Stimulated activated CD8-positive, alpha-beta memory T cell treated with anti-CD3 and anti-CD28 coated beads, Interleukin-7, amount 100 ng/mL, for 1 hour (primary cell): ENCODE measurements at places on chromosomes 3 and 15.
A peak's percentile ranks its signal among the peaks of the same experiment; 100 is the strongest.

GRCh38 chr15:48406911-48407310 lies 75.7 kb downstream of the DUT start:
- DNase-seq, result no peak

DNA sequence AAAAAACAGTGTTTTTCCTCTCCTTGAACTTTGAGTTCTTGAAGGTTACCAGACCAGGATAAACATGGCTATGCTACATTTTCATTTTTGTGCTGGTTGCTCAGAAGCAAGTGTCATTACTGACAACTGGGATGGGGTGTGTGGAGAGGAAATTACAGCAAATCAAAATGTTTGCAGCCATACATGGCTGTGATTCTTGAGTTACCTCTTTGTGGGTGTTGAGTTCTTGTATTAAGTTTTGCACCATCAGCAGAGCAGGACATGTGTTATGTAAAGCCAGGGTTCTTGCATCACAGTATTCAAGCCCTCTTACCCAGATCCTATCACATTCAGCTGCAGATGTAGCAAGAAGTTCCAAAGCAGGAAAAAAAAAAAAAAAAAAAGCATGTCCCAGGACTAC lies 53.9 kb upstream of the ATOSA start:
- DNase-seq, result no peak

DNA sequence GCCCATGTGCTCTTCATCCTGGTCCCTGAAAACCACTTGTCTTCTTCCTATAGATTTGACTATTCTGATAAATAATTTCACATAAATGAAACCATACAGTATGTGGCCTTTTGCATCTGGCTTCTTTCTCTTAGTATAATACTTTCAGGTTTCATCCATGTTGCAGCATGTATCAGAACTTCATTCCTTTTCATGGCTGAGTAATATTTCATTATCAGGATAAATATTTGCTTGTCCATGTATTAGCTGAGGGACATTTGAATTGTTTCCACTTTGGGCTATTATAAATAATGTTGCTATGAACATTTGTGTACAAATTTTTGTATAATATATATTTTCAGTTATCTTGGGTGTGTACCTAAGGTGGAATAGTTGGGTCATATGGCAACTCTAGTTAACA lies 29.8 kb upstream of the AEN start:
- DNase-seq, result no peak

- no peak for DNase-seq
Measured at GRCh38 chr3:150635526-150635925, 32.4 kb downstream of the SELENOT start.

GRCh38 chr3:3053974-3054373 lies 56.2 kb downstream of the IL5RA start:
- DNase-seq, result no peak

DNA sequence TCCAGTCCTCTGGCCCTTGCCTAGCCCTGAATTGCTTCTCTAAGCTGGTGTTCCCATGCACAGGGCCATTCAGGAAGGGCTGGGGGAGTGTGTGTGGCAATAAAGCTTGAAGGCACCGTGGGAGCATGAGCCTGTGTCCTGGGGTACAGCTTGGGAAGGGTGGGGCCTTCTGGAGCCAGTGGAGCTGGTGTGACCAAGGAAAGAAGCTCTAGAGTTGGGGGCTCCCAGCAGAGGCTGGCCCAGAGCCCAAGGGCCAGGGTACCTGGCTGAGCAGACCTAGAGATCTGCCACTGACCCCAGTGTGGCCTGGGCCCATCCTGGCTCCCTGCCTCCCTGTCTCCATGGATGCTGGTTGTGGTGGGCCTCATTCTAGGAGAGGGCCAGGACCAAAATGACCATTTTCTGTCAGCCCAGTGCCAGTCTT lies 8.1 kb downstream of the ABTB1 start:
- no peak for DNase-seq

DNA sequence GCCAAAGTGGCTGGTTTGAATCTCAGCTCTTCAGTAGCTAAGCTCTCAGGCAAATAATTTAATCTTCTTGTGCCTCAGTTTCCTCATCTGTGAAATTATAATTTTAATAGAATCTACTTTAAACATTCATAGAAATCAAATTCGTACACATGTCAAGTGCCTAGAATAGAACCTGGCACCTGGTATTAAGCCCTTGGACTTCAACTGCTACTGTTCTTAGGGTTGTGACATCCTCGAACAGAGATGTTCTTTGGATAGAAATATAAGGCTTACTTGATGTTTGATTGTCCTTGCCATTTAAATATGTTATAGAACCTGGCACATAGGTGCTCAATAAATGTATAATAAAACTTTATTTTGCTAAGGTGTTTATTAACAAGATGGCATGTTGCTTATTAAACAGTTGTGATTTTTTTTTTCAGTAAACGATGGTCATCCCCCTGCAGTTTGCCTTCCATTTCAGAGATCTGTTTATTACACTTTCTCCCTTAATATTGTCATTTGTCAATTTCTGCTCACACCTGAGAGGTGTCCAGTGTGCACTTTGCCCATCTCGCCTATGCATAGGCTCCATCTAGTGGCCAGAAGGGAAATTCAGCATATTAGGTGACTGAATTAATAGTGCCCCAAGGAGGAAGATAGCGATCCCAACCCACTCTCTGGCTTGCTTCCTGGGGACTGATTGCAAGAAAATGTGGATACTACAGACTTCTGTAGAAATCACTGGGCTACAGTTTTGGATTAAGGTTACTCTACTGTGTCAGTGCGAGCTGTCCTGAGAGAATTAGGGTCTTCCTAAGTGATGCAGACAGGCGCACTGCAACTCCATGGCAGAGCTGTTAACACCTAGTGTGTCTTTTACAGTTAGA lies 10.7 kb downstream of the IGF1R start:
- DNase-seq, result no peak

- DNase-seq, result no peak
Measured at GRCh38 chr15:25643120-25643519, 204.3 kb upstream of the UBE3A start.

DNA sequence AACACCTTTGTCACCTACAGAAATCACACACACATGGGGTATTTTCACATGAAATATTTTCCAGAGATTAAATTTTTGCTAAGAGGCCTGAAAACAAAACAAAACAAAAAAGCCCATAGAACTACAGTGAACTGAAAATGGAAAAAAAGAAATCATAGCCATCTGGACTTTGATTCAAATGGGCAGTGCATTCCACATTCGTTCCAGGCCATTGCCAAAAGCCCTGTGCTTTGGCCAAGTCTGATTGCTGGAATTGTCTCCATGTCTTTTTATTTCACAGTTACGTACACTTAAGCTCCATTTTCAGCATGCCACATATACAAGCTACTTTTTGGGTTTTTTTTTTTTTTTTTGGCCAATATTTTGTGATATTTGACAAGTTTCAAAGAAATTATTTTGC lies 47.1 kb downstream of the TFG start:
- DNase-seq, result no peak

DNA sequence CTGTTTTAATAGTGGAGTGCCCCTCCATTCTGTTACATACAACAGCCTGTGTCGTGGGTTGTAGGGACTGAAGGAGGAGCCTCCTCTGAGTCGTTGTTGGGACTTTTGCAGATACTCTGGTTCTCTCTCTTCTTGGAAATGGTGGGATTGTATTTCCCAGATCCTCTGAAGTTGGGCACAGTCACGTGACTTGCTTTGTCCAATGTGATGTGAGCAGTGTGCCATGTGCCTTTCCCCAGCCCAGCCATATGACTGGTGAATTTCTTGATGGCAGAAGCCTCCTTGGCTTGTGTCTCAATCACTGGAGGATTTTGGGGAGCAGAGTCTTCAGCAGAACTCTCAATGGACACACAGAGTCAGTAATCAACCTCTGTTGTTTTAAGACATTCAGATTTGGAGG lies 36.2 kb downstream of the RASGRF1 start:
- no peak for DNase-seq

GRCh38 chr3:130729154-130729553 lies 17.5 kb downstream of the PIK3R4 start:
- DNase-seq, result no peak

DNA sequence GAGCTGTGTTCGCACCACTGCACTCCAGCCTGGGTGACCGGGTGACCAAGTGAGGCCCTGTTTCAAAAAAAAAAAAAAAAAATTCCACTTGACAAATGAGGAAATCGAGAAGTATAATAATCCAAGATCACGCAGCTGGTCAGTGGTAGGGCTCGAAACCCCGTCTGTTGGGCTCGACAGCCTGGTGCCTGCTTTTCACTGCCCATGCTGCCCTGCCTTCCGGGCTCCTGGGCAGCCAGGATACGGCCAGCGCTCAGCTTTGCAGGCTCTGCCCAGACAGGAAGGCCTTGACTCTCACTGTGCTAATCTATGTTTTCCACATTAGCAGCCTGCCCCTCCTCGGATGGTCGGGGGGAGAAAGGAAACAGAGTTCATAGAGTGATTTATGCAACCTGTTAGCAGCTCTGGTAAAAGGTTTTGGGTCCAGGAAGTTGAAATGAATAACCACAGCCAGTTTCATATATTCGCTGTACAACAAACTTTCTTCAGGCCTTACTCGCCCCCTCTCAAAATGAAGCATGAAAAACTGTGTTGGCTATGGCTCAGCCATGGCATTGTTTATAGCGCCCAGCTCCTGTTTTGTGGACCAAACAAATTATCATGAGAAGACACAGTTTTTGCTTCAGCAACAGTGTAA lies 108.8 kb downstream of the XXYLT1 start:
- DNase-seq, result no peak

DNA sequence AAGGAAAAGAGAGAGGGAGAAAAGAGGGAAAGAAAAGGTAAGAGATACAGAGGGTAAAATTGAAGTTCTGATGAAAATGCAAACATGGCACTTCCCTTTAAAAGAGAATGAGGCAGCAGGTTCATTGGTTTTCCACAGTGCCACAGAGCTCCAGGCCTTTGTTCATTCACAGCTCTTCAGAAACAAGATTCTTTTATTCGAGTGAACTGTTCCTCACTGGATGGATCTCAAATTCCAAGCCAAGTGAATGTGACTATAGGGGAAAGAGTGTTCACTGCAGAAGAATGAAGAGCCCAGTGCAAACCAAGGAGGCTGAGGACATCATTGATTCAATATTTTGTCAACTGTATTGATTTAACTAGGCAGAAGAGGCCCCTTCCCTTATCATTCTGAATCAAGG lies 280.3 kb upstream of the PROK2 start:
- DNase-seq, result no peak

DNA sequence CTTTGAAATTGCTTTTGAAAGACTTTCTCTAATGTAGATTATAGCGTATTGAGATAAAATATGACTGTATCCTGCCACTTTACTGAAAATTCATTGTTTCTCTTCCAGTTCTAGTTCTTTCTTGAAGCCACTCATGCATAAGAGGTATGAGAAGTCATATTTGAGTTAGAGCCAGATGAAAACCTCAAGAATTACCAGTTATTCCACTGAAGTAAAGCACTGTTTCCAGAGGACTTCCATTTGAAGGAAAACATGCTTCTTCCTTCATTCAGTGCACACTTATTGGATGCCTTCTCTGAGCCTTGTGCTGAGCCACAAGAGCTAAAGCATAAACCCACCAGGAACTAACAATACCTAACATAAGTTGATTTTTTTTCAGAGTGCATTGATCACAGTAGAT lies 513.4 kb downstream of the ZNF385D start:
- DNase-seq, result no peak

DNA sequence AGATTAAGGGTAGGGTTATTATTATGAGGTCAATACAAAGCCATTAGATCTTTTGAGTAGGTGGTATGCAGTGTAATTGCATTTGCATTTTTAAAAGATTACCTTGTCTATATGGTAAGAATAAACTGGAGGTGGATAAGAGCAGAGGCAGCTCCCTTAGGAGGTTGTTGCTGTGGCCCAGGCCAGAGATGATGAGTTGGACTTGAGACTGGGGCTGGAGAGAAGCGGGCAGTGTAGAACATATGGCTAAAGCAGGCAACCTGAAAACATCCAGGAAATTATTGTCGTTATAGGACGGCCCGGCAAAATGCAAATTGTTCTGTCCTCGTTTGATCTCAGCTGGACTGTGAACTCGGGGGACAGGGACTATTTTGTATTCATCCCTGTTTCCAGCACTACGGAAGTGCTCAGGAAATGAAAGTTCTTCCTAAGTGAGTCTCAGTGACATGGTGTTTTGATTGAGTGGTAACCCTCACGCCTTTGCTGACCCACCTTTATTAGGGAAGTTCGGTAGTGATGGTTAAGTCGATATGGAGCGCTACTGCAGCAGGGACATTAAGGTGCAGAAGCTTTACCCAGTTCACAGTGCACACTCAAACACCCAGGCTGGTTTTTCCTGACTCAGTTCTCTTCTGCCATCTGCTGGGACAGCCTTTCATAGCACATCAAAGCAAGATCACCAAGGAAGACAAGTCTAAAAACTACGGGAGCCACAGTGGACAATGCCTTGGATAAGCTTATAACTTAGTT lies 27.2 kb upstream of the VPS33B start:
- DNase-seq, result peak; percentile 4

- no peak for DNase-seq
Measured at GRCh38 chr3:177760803-177761202, 563.5 kb upstream of the TBL1XR1 start.

GRCh38 chr15:75989045-75989444 lies 23.2 kb downstream of the NRG4 start:
- DNase-seq, result no peak

- no peak for DNase-seq
Measured at GRCh38 chr3:148718982-148719862, 21.5 kb downstream of the AGTR1 start.

- no peak for DNase-seq
Measured at GRCh38 chr3:107882881-107883280, 207.9 kb downstream of the CD47 start.

GRCh38 chr3:129005526-129006303 lies 4.6 kb downstream of the EFCC1 start:
- no peak for DNase-seq

DNA sequence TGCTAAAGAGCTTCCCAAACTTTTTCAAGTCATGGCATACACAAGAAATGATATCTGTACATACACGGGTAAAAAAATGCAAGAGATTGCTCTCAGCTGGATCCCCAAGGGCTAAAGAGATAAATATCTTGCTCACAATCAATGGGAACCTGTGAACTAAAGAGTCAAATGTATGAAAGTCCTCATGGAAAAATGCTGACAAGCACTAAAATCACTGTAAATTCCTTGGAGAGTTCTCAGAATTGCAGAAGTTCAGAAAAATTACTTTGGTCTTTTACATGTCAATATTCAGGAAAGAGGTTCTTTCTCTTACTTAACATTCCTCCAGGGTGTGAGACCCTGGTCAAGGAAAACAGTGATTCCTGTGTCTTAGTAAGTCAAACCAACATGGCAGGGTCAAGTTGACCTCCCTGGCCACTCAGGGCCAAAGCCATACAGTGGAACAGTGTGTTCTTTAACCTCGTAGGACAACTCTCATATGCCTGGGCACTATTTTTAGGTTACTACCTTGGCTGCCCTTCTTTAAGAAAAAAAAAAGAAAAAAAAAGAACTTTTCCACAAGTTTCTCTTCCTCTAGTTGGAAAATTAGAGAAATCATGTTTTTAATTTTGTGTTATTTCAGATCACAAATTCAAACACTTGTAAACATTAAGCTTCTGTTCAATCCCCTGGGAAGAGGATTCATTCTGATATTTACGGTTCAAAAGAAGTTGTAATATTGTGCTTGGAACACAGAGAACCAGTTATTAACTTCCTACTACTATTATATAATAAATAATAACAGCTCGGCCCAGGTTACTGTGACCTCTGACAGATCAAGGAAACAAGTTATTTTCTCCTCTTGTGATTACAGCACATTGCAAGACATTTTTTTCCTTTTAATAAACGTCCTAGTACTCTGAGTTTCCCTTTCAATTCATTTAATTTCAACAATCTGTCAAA lies 12.5 kb downstream of the SSR3 start:
- DNase-seq, result no peak
